ENCODE measurements at places on chromosomes 1 and 21.

- DNase-seq: peak; percentile 29
Observed at GRCh38 chr21:43352568-43353281, 74.2 kb downstream of the SIK1 start.

- no peak for DNase-seq
Observed at GRCh38 chr1:117615474-117615873, 9.6 kb downstream of the TENT5C start.

DNA sequence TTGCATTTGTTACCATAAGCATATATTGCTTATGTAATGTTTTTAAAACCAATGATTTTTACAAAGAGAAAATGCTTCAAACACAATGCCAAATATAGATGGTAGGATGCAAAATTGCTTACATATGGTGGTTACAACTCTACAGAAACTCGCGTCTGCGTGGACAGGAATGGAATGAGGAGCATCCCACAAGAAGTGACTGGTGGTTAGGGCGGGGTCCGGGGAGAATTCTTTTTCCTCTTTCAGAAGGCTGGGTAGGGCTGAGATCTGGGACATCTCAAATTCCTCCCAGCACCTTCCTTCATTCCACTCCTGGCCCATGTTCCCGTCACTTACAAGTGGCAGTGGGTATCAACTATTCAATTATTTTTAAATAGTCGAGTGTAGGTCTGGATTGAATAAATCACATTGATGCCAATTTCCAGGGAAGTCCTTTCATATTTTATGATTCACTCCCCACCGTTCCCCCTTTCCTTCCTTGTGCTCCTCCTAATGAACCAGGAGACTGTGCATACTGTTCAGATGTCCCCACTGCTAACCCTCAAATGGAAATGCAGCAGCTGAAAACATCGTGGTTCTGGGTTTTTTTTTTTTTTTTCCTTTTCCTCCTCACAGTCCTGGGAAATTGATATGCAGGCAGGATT is 174.5 kb upstream of the POU3F1 start:
- DNase-seq: peak; percentile 96

DNA sequence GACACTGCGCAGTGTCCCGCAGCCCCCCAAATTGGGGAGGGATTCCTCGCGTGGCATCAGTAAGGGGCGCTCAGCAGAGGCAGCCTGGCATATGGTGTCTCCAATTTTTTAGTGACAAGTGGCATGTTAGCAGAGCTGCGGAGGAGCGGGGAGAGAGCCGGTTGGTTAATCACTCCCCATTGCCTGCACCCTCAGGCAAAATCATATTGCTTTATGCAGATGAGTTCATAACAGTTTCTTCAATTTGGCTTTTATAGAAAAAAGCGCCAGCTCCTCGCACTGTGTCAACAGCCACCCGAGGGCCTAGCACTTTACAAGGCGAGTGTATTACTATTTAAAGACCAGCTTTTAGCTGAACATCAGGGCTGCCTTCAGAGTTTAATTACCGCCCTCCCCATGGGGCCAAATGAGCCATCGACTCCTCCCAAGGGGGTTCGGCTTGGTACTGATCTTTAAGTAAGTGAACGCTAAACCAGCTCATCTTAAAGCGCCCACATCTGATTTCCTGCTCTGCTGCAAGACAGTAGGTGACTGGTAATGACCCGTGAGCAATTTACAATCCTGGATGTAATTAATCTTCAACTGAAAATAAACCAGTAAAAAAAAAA is 298.9 kb downstream of the DSCAM start:
- DNase-seq: no peak

- DNase-seq: no peak
Observed at GRCh38 chr1:192555399-192555798, 20.2 kb upstream of the RGS1 start.

GRCh38 chr1:119147661-119148090 is 7.2 kb upstream of the WARS2 start:
- DNase-seq: peak; percentile 56

GRCh38 chr1:37606481-37607263 is 10.9 kb upstream of the GNL2 start:
- DNase-seq: peak; percentile 16

- DNase-seq: no peak
Observed at GRCh38 chr1:5891736-5892135, 100.5 kb downstream of the NPHP4 start.

- no peak for DNase-seq
Observed at GRCh38 chr1:105934806-105935205, 1121.7 kb upstream of the PRMT6 start.

GRCh38 chr1:3776231-3776961 is 3.8 kb downstream of the SMIM1 start:
- DNase-seq: no peak

- DNase-seq: no peak
Observed at GRCh38 chr1:192869308-192869940, 60.6 kb downstream of the RGS2 start.

GRCh38 chr1:146019231-146020057 is 2.1 kb downstream of the HJV start:
- no peak for DNase-seq

DNA sequence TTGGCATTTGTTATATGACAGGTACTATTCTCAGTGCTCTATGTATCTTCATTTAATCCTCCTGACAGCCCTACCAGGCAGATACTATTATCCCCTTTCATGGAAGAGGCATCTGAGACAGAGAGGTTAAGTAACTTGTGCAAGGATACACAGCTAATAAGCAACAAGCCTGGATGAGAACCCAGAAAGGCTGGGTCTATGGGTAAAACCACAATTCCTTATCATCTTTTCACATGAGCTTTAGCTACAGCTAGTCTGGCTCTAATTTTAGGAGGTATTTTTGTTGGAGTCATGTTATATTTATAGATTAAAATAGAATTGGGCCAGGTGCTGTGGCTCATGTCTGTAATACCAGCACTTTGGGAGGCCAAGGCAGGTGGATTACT is 27.7 kb downstream of the DNTTIP2 start:
- DNase-seq: no peak

GRCh38 chr1:159856576-159856975 is 5.9 kb downstream of the VSIG8 start:
- no peak for DNase-seq

GRCh38 chr1:204337583-204337982 is 22.1 kb downstream of the PLEKHA6 start:
- no peak for DNase-seq

DNA sequence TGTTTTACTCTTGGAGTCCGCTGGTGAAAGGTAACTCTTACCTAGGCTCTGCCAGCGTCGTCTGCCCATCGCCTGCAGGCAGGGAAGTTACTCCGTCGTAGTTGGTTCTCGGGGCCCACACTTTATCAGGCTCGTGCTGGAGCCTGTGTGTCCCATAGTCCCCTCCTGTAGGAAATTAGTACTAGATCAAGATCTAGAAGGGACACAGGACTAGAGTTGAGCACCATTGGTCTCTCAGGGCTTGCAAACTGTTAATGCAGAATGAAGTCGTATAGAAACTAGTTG is 940 bp downstream of the SRRM1 start:
- DNase-seq: no peak

GRCh38 chr1:51607681-51608095 is 9.2 kb upstream of the OSBPL9 start:
- no peak for DNase-seq

DNA sequence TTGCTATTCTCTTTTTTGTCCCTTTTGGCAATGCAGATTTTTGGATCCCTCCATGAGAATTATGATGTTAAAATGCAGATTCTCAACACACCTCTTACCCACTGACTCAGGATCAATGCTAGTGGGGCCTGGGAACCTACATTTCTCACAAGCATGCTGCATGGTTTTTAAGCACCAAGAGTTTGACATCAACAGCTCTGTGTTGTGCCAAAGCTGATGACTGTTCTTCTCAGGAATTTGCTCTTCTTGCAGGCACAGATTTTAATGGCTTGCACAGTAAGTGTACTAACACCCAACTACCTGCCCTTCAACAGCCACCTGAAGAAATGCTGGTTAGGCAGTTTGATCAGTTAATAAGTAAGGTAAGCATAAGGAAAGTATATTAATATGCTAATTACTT is 468.7 kb downstream of the PTBP2 start:
- peak; percentile 46 for DNase-seq

GRCh38 chr1:202005958-202006357 is 4.4 kb upstream of the ELF3 start:
- no peak for DNase-seq

GRCh38 chr1:94725566-94725965 is 94.6 kb upstream of the SLC44A3 start:
- no peak for DNase-seq

GRCh38 chr1:234214129-234214910 is 158.9 kb upstream of the COA6 start:
- DNase-seq: peak; percentile 12

DNA sequence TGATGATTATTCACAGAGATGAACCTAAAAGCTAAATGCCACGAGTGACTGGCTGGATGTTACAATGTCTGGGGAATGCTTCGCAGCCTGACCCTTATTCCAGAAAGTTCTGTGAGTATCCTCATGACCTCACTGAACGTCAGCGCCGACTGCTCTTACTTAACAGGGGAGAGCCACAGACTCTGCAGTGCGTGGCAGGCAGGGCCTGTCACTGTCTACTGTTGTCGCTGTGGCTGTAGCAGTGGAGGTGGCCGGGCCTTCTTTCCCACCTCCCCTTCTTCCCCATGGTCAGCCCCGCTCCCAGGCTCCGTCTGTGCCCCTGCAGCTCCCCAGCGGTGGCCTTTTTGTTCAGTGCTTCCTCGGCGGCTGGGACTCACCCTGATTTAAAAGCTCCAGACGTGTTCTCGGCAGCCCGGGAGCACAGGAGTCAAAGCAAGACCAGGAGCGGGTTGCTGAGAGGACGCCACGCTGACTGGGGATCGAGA is 52.2 kb upstream of the TARBP1 start:
- DNase-seq: peak; percentile 70

GRCh38 chr21:16460936-16461335 is 731.2 kb downstream of the USP25 start:
- DNase-seq: no peak

- peak; percentile 84 for DNase-seq
Observed at GRCh38 chr1:235703506-235703905, 53.9 kb upstream of the GNG4 start.

DNA sequence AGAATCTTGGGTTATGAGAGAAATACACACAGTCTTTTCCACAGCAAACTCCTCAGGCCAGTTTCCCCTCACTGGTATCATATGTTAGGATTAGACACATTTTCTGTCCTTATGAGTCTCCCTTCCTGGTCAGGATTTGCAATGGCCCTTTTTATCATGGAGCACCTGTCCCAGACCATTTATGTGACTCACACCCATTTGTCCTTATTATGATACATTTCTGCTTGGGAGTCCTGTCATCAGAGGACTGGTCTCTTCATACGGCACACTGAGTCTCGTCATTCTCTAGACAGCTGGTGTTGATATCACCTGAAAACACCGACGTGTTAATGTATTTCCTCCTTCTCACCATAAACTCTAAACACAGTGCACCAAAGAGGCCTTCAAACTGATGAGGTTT is 105.0 kb upstream of the SYT6 start:
- DNase-seq: no peak

DNA sequence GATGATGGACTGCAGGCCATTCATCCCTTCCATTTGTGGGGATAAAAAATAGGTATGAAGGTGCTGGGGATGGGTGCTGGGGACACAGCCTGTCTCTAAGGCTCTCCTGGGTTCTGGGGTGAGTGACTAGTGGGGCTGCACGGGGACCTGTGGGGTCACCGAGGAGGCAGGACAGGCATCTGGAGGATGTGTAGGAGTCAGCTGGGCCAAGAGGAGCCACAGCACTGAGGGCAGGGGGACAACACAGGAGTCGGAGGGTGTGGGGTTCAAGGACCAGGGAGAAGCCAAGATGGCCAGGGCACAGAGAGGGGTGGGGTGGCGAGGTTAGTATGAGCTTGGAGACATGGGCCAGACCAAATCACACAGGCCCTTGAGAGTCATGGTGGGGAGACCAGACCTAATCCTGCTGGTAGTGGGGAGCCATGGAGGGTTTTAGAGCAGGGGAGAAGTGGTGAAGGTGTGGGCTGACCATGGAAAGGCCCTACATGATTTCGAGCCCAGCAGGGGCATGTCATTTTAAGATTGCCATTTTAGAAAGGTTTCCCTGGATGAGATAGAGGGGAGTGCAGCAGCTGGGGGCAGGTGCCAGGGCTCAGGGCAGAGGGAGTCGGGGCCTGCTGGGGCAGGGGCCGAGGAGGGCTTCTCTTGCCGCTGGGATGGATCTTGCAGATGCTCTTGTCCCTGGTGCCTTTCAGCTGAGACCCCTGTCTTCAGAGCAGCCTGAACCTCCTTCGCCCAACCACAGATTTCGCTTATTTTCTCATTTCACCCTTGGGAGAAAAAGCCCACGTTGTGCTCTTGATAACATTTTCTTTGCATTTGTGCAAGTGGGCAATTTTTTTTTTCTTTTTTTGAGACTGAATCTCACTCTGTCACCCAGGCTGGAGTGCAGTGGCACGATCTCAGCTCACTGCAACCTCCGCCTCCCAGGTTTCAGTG is 22.7 kb downstream of the SERINC2 start:
- DNase-seq: no peak

DNA sequence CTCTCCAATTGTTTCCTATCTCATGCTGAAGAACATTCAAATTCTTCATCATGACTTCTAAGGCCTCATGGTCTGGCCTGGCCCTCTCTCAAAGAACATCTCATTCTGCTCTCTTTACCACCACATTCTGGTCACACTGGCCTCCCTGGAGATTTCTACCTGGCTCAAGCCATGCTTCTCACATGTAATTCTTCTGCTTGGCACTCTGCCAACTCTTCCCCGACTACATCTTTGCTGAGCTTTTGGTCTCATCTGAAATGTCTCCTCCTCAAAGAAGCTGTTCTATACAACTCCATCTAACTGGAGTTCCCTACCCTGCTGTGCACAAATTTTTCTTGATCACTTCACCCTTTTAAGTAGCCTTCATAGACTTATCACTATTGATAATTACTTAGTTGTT is 1.4 kb upstream of the TBX19 start:
- no peak for DNase-seq

GRCh38 chr1:19327301-19327700 is 15.2 kb downstream of the SLC66A1 start:
- no peak for DNase-seq

DNA sequence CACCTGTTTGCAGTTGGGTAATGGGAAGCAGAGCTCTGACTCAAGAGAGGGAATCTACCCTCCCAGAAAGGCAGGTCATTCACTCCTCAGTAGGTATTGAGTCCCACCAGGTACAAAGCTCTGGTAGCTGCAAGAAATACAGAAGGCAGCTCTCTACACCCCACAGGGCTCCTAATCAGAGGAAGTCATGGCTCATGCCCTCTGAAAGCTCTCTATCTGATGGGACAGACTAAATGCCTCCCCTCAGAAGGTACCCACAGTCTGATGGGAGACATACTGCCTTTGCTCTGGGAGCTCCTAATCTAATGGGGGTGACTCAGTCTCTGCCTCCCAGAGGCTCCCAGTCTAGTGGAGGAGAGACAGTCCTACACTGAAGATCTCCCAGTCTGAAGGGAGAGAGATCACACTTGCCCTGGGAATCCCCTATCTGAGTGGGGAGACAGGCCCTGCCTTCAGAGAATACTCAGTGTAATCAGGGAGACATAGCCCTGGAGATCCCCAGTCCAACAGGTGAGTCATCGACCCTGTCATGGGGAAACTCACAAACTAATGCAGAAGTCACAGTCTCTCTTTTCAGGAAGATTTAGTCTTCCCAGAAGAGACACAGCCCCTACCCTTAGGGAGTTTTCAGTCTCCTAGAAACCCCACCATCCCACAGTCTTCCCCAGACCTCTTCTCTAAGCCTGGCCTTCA is 23.7 kb downstream of the CAMK1G start:
- peak; percentile 25 for DNase-seq

- DNase-seq: no peak
Observed at GRCh38 chr21:25501996-25502665, 105.2 kb downstream of the MRPL39 start.

- no peak for DNase-seq
Observed at GRCh38 chr1:65027666-65028358, 61.5 kb upstream of the JAK1 start.

Measured in fibroblast of skin of abdomen (primary cell).